GM20000 (cell line): ENCODE measurements at places on chromosomes 3 and 15.

DNA sequence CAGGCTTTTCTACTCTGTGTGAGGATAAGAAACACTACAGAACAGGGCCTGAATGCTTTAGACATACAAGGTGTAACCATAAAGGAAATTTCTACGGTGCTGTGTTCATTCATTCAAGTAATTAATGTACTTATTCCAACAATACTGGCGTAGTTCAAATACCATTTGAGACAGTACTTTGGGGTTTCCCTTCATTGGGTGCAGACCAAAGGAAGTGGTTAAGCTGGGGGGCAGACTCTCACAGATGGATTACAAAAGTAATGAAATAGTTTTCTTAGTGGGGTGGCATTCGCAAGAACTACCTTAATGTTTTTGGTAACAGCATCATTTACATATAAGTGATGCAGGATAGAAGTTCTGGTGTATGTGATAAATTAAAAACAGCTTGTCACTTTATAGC is 65.9 kb downstream of the BTD start:
- DNase-seq, result no peak

DNA sequence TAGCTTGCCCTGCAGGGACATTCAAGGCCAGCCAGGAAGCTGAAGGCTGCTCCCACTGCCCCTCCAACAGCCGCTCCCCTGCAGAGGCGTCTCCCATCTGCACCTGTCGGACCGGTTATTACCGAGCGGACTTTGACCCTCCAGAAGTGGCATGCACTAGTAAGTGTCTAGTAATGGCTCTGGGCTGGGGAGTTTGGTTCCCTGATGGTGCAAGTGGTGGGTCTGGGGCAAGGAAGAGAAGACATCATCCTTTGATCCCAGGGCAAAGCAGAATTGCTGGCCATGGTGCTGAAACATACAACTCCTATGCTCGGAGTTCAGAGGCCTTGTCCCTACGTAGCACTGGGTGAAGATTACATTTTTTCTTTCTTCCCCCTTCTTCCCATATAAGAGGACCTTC is 311.4 kb downstream of the EPHB1 start:
- DNase-seq, result peak; percentile 15

GRCh38 chr3:138468451-138468850 is 34.0 kb downstream of the ESYT3 start:
- DNase-seq, result no peak

DNA sequence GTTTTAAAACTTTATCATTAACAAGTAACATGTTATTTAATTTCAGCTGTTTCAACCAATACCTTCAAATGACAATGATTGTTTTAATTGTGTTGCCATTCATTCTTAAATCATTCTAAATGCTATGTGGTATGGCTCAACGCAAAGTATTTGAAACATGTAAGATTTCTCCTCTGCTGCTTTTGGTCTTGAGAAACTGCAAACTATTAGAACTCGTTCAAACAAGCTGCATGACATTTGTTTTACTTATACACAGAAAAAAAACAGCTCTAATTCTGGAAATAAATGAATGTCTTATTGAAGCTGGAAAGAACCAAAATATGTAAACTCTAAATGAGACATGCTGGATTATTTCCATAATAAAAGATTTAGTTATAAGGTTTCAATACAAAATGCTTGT is 29.3 kb downstream of the FBN1 start:
- DNase-seq, result no peak

DNA sequence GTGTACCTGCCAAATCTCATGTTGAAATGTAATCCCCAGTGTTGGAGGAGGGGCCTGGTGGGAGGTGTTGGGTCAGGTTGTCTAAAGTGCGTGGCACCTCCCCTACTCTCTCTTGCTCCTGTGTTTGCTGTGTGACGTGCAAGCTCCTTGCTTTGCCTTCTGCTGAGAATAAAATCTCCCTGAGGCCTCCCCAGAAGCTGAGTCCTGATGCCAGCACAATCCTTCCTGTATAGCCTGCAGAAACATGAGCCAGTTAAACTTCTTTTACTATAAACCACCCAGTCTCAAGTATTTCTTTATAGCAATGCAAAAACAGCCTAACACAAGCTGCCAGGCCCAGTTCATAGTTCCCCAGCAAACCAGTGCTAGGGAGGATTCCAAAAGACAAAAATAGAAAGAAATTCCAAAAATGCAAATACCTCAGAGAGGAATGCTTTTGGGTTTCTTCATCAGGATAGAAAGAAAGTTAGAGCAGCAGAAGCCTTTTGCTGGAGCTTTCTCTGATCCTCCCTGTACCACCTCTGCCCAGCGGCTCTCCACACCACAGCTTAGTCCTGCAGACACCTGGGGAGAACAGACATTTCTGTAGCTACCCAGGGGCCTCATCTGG is 25.9 kb upstream of the CDV3 start:
- DNase-seq, result no peak

DNA sequence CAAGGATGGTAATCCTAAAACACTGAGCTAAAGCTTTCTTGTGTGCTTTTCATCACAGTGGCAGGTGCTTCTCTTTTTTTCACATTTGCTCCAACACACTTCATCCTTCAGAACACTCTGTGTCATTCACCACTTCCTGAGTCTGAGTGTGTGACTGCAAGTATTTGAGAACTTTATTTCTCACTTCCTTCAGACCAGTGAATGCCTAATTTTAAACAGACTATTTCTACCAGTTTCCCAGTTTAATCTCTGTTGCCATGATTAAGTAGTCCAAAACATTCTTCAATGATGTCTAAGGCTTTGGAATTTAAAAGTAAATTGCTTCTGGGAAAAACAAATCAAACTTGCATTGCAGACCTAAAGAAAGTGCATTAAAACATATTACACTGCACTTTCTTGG is 541.2 kb downstream of the RBMS3 start:
- DNase-seq, result no peak

GRCh38 chr3:49015765-49016164 is 2.6 kb downstream of the DALRD3 start:
- no peak for DNase-seq

DNA sequence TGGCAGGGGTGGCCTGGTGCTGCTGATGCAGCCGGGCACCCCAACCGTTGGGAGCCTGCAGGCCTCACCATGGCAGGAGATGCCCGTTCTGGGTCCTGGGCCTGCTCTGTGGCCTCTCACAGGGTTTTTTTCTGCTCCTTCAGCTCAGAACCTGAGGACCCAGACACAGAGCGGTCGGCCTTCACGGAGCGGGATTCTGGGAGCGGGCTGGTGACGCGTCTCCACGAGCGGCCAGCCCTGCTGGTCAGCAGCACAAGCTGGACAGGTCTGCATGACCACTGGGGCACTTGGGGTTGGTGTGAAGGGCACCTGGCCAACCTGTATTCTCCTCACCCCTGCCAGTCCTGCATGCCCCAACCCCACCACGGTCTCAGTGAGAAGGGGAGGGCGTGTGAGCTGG is 10.3 kb downstream of the ALG1L2 start:
- DNase-seq, result no peak

DNA sequence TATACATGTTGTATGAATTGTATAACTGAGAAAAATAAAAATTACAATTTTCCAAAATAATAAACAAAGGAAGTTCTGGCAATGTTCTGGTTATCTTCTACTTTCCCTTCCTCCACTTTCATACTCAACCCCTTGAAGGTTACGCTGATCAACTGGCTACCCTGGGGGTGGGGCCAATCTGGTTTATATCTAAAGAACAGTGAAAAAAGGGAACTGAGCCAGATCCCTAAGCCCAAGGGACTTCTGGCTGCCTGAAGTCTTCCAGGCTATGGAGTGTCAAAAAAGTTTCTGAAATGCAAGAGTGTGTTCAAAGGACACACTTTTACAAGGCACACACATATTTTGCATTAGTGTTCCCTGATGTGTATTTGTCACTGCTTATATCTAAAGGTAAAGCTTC is 591.9 kb downstream of the ROBO1 start:
- no peak for DNase-seq

DNA sequence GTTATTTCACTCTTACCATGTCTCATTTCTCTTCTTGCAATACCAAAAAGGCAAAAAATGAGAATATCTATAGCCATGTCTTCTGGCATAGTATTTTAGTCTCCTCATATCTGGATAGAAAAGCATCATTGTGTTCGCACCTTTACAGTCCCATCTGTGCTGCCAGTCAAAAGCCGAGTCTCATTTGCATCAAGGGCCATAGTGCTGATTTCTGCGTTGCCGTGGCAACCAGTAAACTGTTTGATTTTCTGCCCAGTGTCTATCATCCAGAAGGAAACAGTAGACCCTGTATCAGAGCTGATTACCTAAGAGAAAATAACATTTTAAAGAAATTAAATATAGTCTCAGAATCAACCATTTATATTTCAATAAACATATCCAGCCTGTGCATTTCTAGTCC is 86.1 kb upstream of the SERPINI2 start:
- DNase-seq, result no peak

DNA sequence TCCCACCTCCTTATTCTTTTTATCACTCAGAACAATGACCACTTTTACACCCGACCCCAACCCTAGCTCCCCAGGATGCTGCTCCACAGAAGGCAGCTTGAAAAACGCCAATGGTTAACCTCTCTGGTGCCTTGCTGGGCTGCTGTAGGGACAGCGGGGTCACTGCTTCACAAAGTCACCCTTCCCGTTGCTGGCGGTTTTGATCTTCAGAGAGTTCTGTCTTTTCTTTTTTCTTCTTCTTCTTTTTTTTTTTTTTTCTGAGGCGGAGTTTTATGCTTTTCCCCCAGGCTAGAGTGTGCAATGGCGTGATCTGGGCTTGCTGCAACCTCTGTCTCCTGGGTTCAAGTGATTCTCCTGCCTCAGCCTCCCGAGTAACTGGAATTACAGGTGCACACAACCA is 20.7 kb downstream of the CEP19 start:
- DNase-seq, result no peak

DNA sequence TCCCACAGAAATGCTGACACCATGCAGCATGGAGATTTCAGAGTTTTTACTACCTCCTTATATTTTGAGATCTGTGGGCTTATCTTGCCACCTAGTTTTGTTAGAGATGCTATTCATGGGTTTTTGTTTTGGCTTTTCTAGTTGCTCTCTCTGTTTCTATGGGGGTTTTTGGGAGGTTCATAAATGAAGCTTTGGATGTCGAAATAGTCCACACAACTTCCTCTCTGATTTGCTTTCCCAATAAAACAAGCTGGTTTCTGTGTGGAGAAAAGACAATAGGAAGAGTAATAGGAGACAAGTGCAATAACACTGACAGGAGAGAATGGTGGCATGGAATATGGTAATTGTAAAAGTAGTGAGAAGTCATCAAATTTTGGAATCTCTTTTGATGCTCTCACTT is 106.8 kb upstream of the GPR149 start:
- DNase-seq, result no peak

DNA sequence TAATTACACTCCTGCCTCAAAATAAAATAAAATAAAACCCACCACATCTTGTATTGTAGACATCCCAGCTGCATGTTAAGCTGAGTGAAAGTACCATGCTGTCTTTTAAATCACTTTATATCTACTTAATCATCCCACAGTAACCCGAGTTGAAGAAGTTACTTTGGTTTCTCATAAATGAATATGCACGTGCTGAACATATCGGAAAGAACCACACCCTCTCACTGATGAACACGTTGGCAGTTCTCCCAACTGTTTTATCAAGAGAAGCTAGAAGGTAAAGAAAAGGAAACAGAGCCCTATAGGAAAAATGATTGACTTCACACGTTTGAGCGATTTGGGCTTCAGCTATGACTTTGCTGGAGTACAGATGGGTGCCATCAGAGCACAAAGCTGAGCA is 15.9 kb upstream of the TM4SF19 start:
- no peak for DNase-seq

GRCh38 chr15:70741677-70742293 is 21.6 kb downstream of the UACA start:
- no peak for DNase-seq
